ENCODE measurements at places on chromosomes 7 and 10. TPM values are rescaled to one million over a fixed set of nuclear protein-coding genes. Genes with fewer than 3 reads are reported as not detected.

ANKRD22 gene
- not detected for total RNA-seq

CDCA7L gene
- 3.8 TPM for total RNA-seq

KCNMA1 gene
- total RNA-seq, result 0.27 TPM

PRPS1L1 gene
- total RNA-seq, result not detected

GJD4 gene
- not detected for total RNA-seq

HMX3 gene
- total RNA-seq, result 43.5 TPM

HOXA11 gene
- total RNA-seq, result not detected

AKR1C4 gene
- not detected for total RNA-seq

VPS26A gene
- 83.1 TPM for total RNA-seq

- peaks cover 24% of the 10 kb centered on the region for H3K4me1 ChIP-seq
- H3K36me3 ChIP-seq, result peaks cover 14% of the 10 kb centered on the region
- H3K4me3 ChIP-seq, result no peak overlapping the region
- peak overlapping the region; percentile 4 for H3K27ac ChIP-seq
Measured at GRCh38 chr7:10708447-10708846, 265.2 kb upstream of the PHF14 start.

DNA sequence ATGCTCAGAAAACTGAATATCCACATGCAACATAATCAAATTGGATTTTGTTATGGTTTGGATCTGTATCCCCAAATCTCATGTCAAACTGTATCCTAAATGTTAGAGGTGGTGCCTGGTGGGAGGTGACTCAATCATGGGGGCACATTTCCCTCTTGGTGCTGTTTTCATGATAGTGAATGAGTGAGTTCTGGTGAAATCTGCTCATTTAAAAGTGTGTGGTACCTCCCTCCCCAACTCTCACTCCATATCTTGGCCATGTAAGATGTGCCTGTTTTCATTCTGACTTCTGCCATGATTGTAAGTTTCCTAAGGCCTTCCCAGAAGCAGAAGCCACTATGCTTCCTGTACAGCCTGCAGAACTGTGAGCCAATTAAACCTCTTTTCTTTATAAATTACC, 239.6 kb upstream of the KLF14 start:
- no peak for DNase-seq
- H3K4me3 ChIP-seq, result no peak overlapping the region
- no peaks in the 10 kb centered on the region for H3K4me1 ChIP-seq
- H3K27ac ChIP-seq, result no peak overlapping the region

DNA sequence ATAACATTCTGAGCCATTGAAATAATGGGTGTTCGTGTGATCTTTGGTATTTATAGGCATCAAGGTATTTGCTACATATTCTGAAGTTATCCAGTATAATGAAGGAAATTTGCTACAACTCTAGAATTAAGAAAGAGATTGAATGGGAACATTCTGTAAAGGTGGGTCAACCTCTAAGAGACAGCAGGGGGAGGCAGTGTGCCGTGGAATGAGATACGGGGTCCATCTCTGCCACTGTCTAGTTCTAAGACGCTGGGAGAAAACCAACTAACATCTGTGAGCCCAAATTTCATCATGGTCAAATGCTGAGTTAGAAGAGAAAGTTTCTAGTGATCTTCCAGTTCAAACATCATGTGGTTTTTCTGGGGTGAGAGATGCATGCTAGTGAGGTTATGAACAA, 368.9 kb downstream of the SORCS1 start:
- DNase-seq, result peak; percentile 32
- no peaks in the 10 kb centered on the region for H3K27me3 ChIP-seq
- H3K27ac ChIP-seq, result no peak overlapping the region
- H3K4me1 ChIP-seq, result no peaks in the 10 kb centered on the region
- H3K4me3 ChIP-seq, result no peak overlapping the region

GRCh38 chr10:127736915-127737562, at the start of gene FOXI2:
TSS of gene FOXI2 (plus strand) at chr10:127737185. CDS start at chr10:127737274, 89 bp downstream.
- no peak for DNase-seq
- H3K36me3 ChIP-seq, result no peaks in the 10 kb centered on the region
- H3K27ac ChIP-seq, result no peak within 1 kb of the TSS
- no peak within 1 kb of the TSS for H3K4me3 ChIP-seq

- no peaks in the 10 kb centered on the region for H3K27me3 ChIP-seq
- H3K36me3 ChIP-seq, result no peaks in the 10 kb centered on the region
- H3K4me1 ChIP-seq, result no peaks in the 10 kb centered on the region
- no peak overlapping the region for H3K27ac ChIP-seq
Measured at GRCh38 chr7:113649556-113649955, 269.3 kb downstream of the PPP1R3A start.

DNA sequence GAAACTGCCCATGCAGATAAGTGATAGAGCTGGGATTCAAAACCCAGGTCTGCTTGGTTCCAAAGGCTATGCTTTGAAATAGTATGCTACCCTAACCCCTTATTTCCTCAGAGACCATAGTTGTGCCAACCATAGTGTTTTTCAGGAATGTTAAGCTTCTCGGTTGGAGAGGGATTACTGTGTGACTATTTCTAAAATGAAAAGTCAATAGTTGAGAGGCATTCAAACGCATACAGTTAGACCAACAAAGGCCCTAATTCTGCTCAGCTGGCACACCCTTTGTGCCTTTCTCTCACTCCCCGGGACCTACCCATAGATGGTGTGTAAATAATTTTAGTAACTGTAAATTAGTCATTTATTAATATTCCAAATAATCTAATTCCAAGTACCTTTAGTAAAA, 64.6 kb upstream of the RNF148 start:
- no peaks in the 10 kb centered on the region for H3K4me1 ChIP-seq
- H3K4me3 ChIP-seq, result no peak overlapping the region
- no peaks in the 10 kb centered on the region for H3K36me3 ChIP-seq
- no peaks in the 10 kb centered on the region for H3K27me3 ChIP-seq
- DNase-seq, result no peak

DNA sequence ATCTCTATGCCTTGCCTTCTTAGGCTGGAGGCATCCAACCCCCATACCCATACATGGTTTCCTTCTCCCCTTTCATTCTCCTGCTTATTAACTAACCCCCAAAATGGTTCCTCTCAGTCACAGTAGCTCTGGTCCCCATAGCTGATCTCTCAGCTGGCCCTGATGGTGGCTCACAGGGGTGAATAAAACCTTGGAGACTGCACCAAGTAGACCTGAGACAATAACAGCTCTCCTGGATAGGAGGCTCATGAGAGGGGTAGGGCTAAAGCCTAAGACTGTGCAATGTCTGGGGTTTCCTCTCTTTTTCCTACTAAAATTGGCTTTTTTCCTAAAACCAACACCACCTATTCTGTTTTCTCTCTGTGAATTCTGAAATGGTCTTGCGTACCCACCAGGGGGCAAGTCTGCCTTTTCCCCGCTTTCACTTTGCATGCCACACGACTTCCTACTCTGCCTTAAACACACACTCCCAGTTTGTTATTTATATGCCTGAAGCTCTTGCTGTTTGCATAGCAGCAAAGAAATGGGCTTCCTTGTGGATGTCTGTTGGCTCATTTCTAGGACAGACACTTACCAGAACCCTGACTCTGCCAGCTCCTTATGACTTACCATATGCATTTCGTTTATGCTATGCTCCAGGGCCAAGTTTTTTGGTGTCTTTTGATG, 18.4 kb upstream of the PON1 start:
- H3K36me3 ChIP-seq, result no peaks in the 10 kb centered on the region
- no peaks in the 10 kb centered on the region for H3K4me1 ChIP-seq
- DNase-seq, result no peak
- no peak overlapping the region for H3K4me3 ChIP-seq
- no peaks in the 10 kb centered on the region for H3K27me3 ChIP-seq
- no peak overlapping the region for H3K27ac ChIP-seq

GRCh38 chr7:142714375-142714774, 34.9 kb upstream of the PRSS1 start:
- H3K36me3 ChIP-seq, result no peaks in the 10 kb centered on the region
- DNase-seq, result peak; percentile 26
- no peak overlapping the region for H3K27ac ChIP-seq
- H3K4me3 ChIP-seq, result no peak overlapping the region
- H3K4me1 ChIP-seq, result no peaks in the 10 kb centered on the region

- no peak for DNase-seq
- no peak overlapping the region for H3K27ac ChIP-seq
- H3K4me3 ChIP-seq, result no peak overlapping the region
- no peaks in the 10 kb centered on the region for H3K27me3 ChIP-seq
- H3K36me3 ChIP-seq, result peaks cover 23% of the 10 kb centered on the region
Measured at GRCh38 chr10:73439605-73440312, 6.4 kb upstream of the MSS51 start.

GRCh38 chr10:78215645-78216044, 182.0 kb downstream of the RPS24 start:
- DNase-seq, result no peak
- no peak overlapping the region for H3K4me3 ChIP-seq
- no peaks in the 10 kb centered on the region for H3K4me1 ChIP-seq
- no peak overlapping the region for H3K27ac ChIP-seq
- H3K27me3 ChIP-seq, result peaks cover 49% of the 10 kb centered on the region
- no peaks in the 10 kb centered on the region for H3K36me3 ChIP-seq

GRCh38 chr10:95308389-95309302, 17.8 kb upstream of the PDLIM1 start:
- H3K4me3 ChIP-seq, result no peak overlapping the region
- H3K36me3 ChIP-seq, result no peaks in the 10 kb centered on the region
- H3K27me3 ChIP-seq, result no peaks in the 10 kb centered on the region

GRCh38 chr10:61669161-61669725, 6.5 kb downstream of the CABCOCO1 start:
- H3K27ac ChIP-seq, result no peak overlapping the region
- H3K27me3 ChIP-seq, result no peaks in the 10 kb centered on the region
- no peak overlapping the region for H3K4me3 ChIP-seq
- H3K4me1 ChIP-seq, result no peaks in the 10 kb centered on the region

DNA sequence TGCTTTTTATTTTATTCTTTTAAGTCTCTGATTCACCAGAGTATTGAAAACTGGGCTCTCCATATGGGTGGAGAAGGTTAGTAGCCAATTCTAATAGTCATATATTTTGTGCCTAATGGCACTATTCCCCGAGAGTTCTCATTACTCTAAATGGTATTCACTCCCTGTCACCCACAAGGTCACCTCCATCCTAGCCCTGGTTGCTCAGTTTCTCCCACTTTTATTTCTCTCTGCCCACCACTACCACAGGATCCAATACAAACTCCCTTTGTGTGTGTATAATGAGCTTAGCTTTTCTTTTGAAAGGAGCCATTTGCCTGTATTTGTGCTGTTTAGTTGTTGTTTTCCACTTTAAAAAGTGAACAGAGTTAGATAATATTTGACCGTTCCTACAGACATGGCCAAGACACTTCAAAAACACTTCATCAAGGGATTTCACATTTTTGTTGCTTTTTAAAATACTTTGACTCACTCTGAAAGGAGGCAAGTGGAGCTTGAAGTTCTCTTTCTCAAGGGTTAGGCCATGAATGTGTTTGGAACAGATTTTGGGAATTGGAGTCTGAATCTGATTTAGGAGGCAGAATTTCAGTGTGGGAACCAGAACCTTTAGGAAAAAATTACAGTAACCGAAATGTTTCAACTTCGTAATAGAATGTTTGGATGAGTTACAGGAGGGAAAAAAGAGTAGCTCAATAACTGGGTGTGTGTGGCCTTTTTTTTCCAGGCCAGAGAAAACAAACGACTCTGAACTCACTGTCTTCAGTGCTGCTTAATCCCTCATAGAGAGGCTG, 321.3 kb downstream of the BICC1 start:
- no peaks in the 10 kb centered on the region for H3K27me3 ChIP-seq
- no peaks in the 10 kb centered on the region for H3K36me3 ChIP-seq
- no peaks in the 10 kb centered on the region for H3K4me1 ChIP-seq
- no peak overlapping the region for H3K27ac ChIP-seq
- no peak overlapping the region for H3K4me3 ChIP-seq

DNA sequence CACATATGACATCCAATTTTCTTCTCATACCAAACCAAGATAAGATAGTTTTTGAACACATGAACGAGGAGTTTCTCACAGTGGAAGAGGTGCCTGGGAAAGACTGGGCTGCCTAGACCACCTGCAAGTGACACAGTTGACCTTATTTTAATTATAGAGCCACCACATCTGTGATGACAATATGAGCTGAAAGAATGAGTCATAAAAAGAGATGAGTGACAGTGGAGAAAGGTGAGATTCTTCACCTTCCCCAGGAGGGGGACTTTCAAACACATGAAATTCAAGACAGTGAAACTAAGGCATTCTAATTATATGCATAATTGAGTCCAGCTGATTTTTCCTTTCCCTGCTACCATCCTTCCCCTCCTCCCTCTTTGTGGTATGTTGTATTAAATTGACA, 475.5 kb downstream of the NXPH1 start:
- H3K27me3 ChIP-seq, result no peaks in the 10 kb centered on the region
- no peak for DNase-seq
- no peaks in the 10 kb centered on the region for H3K4me1 ChIP-seq
- no peak overlapping the region for H3K4me3 ChIP-seq

DNA sequence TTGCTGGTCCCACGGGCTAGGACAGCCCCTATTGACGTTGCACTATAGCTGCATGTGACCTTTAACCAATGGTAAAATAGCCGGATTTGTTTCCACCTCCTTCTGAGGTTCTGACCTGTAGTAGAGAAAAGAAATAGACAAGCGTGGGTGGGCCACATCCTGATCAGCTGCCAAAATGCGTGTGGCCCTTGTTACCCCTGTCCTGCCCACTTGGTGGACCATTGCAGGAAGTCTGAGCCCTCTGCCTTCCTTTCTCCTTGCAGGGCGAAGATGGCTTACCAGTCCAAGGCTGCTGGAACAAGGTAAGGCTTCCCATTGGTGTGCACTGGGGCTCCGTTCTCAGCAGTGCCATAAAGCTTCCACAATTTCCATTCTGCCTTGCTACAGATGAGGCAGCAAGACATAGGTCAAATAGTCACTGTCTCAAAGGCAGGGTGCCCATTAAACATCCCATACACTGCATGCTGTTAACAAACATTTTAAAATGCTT, 95.9 kb upstream of the MACROH2A2 start:
- DNase-seq, result no peak
- H3K4me1 ChIP-seq, result no peaks in the 10 kb centered on the region
- peaks cover 12% of the 10 kb centered on the region for H3K27me3 ChIP-seq
- H3K4me3 ChIP-seq, result no peak overlapping the region

DNA sequence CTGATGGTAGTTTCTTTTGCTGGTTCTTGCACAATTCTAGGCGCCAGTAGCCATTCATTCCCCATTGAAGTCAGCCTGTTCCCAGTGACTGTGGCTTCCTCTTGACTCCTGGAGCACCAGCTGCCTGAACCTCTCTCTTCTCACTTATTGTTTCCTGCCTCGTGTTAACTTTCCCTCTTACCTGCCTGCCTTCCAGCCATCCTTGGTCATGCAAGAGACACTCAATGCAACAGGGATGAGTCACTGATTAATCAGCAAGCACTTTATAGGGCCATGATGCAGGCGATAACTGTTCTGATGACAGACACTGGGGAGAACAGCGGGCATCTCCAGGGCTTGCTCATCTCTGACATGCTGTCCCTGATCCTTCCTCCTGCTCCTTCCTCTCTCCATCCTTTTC, 122.0 kb downstream of the PLCE1 start:
- DNase-seq, result no peak
- no peaks in the 10 kb centered on the region for H3K36me3 ChIP-seq
- no peak overlapping the region for H3K4me3 ChIP-seq
- no peak overlapping the region for H3K27ac ChIP-seq
- H3K27me3 ChIP-seq, result no peaks in the 10 kb centered on the region

GRCh38 chr7:100676501-100677306, 3.2 kb downstream of the GNB2 start:
- peaks cover 55% of the 10 kb centered on the region for H3K36me3 ChIP-seq
- H3K4me3 ChIP-seq, result peak overlapping the region; percentile 99
- DNase-seq, result no peak
- H3K27me3 ChIP-seq, result no peaks in the 10 kb centered on the region
- peaks cover 4% of the 10 kb centered on the region for H3K4me1 ChIP-seq
